ENCODE measurements at places on chromosomes 6 and 20.

DNA sequence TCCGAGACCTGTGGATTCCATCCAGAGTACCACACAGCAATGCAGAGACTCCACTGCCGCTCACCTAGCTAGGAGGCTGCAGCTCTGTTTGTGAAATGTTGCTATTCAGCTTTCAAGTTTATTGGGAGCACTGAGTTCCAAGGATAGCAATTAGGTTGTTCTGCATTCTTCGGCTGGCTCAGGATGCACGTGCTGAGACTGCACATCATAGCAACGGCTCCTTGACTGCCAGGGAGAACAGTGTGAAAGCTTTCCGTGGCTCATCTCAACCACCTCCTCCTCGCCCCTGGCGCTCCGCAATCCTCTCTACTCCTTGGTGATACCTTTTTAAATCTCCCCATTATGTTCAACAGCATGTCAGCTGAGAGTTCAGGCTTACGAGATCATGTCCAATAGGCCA, 116.6 kb downstream of the TSHZ2 start:
- no peak for DNase-seq

DNA sequence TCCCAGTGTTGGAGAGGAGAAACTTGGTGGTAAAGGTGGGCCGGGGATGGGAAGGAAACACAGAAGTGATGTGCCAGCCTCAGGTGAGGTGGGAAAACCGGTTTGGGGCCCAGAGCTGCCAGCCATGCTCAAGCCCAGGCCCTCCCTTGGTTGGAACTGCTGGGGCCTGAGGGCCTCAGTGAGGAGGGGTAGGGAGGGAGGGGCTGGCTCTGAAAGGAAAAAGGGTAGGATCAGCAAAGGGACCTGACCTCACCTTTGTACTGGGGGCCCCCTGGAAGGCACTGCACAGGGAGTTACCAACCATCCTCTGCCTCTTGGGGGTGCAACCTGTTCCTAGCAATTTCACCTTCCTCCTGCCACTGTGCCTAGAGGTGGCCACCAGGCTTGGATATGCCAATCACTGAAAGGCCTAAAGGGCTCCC, 1.8 kb upstream of the SPEF1 start:
- no peak for DNase-seq

DNA sequence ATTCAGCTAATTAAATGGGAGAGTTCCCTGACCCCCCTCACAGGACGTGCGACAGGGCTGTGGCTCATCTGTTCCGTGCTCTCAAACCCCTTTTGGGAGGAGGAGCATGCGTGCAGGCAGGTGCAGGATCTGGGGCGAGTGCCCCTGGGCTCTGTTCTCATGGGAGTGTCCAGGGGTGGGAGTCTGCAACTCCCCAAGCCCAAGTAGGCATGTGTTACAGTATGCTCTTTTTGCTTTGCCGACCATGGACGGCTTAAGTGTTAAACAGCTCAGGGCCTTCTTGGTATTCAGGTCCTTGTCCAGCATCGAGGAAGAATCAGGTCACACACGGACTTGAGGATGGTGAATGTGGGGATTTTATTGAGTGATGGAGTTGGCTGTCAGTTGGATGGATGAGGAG, 101.6 kb downstream of the NCOA3 start:
- DNase-seq = no peak

DNA sequence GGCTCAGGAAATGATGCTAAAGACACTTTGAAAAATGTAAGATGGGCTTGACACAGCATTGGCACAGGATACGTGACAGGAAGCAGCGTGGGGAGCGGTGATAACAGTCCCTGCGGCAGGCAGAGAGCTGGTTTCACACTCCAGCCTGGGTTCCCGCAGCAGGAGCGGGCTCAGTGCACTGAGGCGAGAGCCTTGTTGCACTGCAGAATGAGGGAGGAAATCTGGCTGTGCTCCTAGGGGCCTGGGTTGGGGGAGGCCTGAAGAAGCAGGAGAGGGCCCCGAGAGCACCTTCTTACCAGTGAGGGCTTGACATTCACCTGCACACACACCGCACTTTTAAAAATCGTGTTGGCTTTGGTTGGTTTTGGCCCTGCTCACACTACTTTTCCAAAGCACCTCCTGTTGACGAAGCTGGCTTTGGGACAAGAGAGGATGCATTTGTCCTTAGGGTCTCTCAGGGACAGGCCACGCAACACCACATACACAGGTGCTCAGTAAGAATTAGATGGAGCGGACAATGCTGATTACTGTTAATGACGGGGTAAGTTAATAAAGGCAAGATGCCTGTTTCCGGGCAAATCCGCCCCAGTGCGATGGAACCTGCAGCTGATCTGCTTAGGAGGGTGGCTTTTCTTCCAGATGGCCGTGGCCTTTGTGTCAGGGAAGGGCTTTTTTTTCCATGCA, 49.4 kb upstream of the ARMC2 start:
- peak; percentile 34 for DNase-seq

DNA sequence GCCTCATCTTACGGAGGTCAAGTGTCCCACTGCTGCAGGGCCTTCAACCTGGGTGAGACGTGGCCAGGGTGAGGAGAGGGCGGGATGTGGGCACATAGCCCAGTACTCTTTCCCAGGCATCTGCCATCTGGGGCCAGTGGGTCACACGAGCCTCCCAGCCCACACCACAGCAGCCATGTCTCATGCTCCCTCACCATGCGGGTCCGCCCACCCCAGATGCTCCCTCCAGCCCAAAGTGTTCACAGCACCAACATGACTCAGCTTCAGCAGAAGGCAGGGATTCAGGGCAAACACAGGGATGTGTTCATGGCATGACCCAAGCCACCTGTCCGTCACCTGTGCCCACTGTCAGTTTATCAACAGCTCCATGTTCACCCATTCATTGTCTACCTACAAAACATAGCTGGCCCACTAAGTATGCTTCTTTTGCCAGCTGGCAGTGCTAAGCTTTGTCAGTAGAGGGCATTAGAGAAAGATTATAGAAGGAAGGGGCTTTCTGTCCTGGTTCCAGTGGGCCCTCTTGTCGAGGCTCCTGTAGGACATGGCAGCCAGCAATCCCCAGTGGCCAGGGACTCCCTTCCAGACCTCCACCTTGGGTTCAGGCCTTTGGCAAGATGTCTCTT, 109.2 kb downstream of the FOXF2 start:
- no peak for DNase-seq

- no peak for DNase-seq
These were observed 233.0 kb downstream of the ANKRD60 start for GRCh38 chr20:57995381-57995977.

GRCh38 chr6:52984247-52984646, 10.8 kb downstream of the GSTA4 start:
- peak; percentile 31 for DNase-seq

GRCh38 chr20:48024539-48024938, 239.3 kb upstream of the SULF2 start:
- DNase-seq = no peak

Data from stimulated activated CD8-positive, alpha-beta memory T cell treated with anti-CD3 and anti-CD28 coated beads, Interleukin-7, amount 100 ng/mL, for 48 hours (primary cell).